ENCODE measurements at places on chromosomes 4 and X.

DNA sequence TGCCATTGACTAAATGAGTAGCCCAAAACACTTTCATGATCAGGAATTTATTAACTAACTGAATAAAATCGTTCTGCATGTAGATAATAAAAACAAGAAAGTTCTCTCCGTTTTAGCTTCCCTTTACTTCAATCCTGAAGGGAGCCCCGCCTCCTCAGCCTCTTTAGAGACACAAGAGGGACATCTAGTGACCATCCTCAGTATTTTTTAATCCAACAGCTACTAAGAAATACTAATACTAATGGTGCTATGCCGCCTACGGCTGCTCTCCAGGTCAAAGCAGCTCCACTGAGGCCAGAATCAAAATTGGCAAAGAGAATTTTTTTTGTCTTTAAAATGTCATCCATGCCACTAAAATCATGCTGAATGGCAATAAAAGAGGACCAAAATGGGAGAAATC lies 3.2 kb upstream of the PCDH19 start:
- no peak for DNase-seq

DNA sequence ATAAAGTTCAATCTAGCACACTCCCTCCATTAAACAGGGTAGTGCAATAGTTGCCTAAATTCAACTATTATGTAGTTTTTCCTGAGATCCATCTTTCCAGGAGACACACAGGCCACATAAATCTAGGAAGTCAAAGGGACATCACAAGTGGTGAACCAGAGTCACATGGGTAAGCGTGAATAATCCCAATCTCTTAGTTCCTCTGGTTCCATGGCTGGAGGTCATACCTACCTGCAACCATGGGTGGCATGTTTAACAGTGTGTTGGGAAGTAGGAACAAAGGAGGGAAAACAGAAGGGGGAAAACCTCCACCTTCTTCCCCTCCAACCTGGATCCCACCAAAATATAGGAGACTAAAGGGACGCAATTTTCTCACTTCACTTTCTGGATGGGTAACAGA lies 2651.6 kb downstream of the ARAP2 start:
- DNase-seq: no peak

- DNase-seq: no peak
Measured at GRCh38 chr4:123418351-123418931, 21.8 kb downstream of the SPRY1 start.

DNA sequence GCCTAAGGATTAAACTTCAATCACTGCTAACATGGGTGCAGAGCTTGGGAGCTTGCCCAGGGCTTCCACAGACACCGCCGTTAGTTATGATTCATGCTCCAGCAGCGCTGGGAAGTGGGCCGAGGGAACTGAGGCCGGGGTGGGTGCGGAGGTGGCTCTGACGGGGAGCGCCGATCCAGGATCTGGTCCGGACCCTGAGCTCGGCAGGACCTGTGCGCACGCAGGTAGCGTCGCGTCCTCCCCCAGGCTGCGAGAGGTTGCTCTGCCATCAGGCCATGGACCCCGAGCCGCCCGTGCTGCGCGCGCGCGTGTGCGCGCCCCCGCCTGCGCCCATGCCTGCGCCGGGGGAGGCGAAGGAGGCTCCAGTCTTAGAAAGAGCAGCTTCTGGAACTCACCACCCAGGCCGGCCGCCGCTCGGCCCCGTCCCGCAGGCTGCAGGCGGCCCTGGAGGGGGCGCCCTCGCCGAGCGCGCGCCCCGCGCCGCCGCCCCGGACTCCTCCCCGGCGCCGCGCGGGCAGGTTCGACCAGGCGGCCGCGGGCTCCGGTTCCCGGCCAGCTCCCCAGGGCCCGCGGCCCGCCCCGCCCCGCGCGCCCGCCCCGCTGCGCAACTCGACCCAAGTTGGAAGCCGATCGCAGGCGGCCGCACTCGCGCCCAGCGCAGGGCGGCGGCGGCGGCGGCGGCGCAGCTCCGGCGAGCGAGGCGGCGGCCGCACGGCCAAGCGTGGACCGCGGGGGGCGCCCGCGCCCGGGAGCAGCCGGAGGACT lies 732 bp upstream of the ADRA2C start:
- no peak for DNase-seq

DNA sequence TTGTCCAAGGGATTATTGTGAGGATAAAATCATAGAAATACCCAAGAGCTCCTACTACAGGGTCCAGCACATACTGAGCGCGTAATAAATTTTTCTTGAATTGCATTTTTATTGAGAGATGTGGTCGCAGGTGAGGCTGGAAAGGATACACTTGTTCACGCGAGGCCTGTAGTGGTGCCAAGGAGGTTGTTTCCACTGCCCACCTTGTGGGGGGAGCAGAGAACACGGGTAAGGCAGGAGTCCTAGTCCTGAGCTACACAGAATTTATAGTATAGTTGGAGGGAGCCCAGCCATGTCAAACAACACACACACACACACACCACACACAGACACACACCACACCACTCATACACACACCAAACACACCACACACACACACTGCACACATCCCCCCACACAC lies 31.8 kb upstream of the CYP4V2 start:
- DNase-seq: no peak

- DNase-seq: no peak
Measured at GRCh38 chr4:38667085-38667893, 3.3 kb downstream of the KLF3 start.

DNA sequence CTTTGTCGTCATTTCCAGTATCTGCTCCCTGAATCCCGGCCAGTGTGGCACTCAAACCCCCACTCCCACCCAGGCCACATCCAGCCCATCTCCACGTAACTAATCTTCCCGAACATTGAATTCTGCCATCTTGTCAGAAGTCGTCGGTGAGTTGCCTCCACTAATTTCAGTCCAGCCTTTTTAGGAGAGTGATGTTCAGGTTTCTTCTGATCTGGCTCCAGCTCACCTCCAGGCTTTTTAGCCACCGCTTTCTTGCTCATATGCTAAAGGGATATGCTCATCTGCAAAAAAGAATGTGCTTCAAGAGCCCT lies 1.3 kb downstream of the TMEM165 start:
- DNase-seq: no peak

- DNase-seq: no peak
Measured at GRCh38 chr4:172851534-172851933, 317.1 kb upstream of the GALNT7 start.

GRCh38 chrX:36898301-36898700 lies 109.9 kb upstream of the FAM47C start:
- no peak for DNase-seq

DNA sequence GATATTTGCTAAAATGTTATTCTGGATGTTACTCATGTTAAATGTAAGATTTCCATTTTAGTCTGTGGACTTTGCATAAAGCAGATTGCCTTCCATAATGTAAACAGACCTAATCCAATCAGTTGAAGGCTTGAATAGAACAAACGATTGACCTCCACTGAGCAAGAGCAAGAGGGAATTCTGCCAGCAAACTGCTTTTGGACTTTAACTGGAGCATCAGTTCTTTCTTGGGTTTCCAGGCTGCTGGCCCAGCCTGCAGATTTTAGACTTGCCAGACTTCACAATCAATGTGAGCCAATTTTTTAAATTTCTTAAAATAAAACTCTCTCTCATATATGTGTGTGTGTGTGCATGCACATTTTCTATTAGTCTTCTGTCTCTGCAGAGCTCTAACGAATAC lies 1248.8 kb downstream of the ADGRL3 start:
- no peak for DNase-seq

DNA sequence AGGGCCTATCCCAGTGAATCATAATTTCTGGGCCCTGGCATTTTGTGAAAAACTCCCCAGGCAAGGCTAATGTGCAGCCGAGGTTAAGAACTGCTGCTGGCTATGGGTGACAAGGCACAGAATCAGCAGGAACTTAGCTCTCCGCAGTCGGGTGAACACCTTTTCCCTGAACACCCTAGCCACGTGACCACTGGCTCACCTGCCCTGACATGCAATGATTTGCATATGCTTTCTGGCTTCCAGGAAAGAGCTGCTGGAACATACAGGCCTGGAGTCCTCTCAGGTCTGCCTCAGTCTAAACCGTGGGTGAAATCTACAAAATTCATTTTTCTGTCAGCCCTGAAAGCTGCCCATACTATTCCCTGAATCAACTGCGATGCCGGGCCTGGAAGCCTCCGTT lies 56.6 kb downstream of the ZNF827 start:
- peak; percentile 2 for DNase-seq

- DNase-seq: no peak
Measured at GRCh38 chr4:119858176-119858575, 208.5 kb downstream of the MAD2L1 start.

DNA sequence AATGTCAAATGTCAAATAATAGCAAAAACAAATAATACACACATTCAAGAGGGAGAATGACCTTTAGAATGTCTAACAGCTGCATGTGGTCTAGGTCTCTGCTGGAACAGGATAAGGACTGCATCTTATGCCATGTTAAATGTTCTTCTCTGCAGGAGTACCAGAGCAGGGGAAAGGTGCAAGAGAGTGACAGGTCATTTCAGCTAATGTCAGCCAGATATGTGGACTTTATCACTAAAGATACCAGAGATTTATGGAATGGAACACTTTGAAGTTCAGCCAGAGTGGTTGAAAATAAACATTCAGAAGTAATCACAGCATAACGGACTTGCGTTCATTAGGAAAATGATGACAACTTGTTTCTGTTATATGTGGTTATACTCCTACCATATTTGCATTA lies 24.3 kb downstream of the GRID2 start:
- no peak for DNase-seq

DNA sequence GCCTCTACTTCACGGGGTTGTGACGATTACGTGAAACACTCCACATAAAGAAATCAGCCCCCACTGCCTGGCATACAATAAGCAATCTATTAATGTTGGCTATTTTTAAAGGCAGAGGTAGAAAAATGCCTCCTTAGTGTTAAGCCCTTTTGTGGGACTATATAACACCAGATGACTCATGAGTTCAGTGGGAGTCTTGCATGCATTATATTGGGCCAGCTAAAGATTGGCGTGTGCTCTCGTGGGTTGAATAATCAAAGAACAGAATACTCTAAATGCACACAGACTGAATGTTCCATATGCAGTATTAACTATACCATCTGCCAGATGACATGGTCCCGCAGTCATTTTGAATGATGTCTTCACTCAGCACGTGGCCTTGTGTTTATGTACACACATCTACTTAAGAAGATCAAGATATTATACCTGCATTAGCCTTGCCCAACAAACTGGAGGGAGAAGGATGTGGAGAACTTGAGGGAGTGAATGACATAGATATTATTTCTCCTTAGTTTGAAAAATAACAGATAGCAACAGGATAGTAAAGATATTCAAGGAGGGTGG lies 85.0 kb upstream of the MYOZ2 start:
- DNase-seq: no peak

GRCh38 chr4:187417721-187418120 lies 577.9 kb upstream of the ZFP42 start:
- DNase-seq: no peak

- no peak for DNase-seq
Measured at GRCh38 chr4:188683571-188683970, 544.3 kb downstream of the TRIML1 start.

DNA sequence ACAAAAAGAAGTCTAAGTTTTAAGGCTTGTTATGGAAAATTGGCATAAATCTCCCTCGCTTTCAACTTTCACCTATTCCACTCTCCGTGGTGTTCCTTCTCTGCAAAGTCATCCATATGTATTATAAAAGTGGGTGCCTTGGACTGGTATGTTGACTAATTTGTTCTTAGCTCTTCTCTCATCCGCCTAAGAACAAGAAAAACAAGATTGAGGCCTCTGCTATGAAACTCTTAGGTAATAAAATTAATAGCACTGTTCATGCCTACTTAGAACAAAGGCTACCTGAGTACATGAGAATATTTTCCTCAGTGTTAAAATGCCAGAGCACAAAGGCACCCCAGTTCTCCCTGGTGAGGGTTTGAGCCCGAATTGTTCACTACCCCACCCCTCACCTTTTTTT lies 1.3 kb downstream of the CNGA1 start:
- no peak for DNase-seq

DNA sequence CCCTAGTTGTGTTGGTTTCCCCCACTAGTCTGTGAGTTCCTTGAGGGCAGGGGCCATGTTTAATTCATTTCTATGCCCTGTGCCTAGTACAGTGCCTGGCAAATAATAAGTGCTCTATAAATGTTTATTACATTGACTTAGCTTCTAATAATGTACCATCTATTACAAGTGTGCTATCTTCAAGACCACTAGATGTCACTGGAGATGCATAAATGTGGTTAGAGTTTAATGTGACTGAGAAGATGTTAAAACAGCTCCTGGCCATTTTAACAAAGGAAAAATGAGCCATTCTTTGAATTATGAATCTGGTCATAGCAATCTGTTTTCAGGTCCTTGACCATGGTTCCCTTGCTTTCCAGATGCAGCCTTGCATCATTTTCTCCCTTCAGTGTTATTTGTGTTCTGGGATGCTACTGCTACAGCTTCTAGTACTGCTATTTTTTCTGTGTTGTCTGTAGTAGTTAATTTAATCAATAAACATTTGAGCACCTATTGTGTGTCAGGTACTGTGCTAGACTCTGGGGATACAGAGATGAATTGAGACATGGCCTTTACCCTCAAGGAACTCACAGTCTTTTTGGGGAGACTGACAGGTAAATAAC lies 43.2 kb downstream of the SLC9A6 start:
- DNase-seq: no peak

DNA sequence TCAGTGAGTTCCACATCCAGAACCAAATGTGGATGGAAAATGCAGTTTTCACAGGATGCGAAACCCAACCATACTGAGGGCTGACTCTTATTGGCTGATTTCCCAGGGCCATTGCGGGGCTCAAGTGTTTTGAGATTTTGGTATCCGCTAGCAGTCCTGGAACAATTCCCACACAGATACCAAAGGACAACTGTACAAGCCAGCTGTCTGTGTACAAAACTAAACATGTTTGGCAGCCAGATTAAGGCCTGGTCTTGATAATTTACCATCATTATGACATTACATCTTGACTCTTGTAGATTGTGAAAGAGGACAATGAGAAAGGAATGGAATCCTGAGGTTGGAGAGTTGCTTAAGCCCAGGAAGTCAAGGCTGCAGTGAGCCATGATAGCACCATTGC lies 121.9 kb downstream of the DKK2 start:
- no peak for DNase-seq

GRCh38 chrX:19611636-19612376 lies 96.5 kb upstream of the MAP3K15 start:
- no peak for DNase-seq

DNA sequence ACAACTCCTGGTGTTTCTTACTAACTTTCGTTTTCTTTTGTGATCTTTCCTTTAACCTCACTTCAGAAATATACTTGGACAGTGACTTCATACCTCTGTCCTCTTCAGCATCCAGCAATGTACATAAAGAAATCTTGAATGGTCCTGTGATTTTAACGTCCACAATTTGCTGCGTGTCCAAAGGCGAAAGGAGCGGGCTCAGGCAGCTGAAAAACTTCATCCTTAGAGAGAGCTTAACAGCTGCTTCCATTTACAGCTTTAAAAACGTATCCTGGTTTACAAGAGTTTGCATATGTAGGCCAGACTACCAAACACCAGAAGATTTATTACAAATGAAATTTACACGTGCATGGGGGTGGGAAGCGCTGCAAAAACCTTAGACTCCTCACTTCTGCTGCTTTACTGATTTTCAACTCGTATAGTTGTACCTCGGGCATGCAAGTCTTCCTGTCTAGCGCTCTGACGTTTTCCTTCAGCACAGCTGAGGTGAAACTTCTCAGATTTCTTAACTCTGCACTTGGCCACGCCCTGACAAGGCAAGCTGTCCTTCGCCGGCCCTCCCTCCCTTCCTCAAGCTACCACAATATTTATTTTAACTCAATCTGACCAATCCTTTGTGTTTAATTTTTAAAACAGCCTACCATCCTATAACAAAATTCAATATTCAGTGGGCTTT lies 406.4 kb downstream of the FAM47A start:
- DNase-seq: no peak

- DNase-seq: no peak
Measured at GRCh38 chr4:74440356-74440755, 4.6 kb upstream of the AREG start.
